Stimulated activated CD4-positive, alpha-beta T cell treated with anti-CD3 and anti-CD28 coated beads, Interleukin-1b, Interleukin-23, amount 100 ng/mL, for 4 hours (primary cell): ENCODE measurements at places on chromosomes 7 and 10.

DNA sequence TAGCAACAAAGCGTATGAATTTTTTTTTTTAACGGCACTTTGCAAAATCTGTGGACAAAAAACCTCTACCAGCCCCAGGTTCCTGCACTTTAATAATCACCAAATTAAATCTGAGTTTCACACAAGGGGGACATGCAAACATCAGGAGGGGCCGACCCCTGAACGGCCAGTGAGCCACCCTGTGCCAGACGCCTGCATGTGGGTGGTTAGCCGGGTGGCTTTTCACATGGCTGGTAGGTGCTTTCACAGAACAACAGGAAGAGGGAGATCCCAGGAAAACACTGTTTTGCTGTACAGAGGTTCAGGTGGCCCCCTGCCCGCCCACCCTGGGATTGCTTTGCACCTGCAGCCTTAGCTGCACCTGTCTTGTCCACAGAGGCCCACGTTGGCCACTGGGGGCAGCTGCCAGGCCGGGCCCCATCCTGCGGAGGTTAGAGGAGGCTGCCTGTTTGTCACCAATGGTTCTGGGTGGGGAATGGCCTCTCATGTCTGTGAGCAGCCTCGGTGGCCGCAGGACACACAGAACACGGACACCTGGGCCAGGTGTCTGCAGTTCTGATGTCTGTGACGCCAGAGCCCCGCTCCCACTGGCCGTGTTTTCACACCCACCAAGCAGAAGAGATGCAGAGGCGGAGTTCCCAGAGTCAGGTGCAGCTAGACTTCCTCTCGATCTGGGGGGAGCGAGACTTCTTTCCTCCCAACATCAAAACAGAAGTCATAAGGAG lies 107.7 kb downstream of the FAM53B start:
- DNase-seq = no peak

- DNase-seq = no peak
Measured at GRCh38 chr7:76211216-76211615, 9.5 kb downstream of the SRRM3 start.

GRCh38 chr7:135856356-135857144 lies 107.9 kb upstream of the FAM180A start:
- no peak for DNase-seq

GRCh38 chr7:26307226-26307625 lies 15.6 kb downstream of the SNX10 start:
- DNase-seq = no peak

DNA sequence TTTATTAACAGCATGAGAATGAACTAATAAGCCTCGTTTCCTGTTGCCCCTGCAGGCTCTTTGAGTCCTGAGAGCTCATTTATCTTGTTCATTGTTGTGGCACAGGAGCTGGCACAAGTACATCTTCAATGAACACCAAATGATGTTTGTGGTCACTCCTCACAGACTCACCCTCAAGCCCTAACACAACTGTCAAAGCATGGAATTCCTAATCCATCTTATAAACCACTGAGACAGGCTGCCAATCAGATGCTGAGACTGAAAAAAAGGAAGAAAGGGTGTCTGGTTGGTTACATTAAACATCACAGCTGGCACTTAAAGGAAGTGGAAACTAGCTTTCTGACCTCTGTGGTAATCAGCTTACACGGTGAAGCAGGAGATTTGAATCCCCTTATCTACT lies 7.7 kb upstream of the CCDC172 start:
- DNase-seq = no peak
